ENCODE measurements at places on chromosomes 12 and 14.

DNA sequence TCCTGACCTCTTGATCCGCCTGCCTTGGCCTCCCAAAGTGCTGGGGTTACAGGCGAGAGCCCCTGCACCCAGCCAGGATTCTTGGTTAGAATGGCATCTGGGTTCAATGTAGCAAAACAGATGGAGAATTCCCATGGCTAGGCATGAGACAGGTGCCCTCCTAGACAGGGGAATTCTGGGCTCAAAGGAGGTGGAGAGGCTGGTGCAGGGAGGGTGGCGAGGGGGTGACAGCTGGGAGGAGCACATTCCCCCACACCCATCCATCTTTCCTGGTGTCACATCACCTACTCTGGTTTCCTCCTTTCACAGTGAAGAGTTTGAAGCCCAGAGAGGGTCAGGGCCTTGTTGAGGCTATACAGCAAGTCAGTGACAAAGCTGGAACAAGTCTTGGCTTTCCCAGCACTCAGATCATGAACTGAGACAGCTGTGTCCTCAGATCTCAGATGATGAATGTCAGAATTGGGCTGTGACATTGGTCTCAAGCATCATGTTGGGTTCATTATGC, 2.8 kb downstream of the SERPINA1 start:
- no peak for DNase-seq

DNA sequence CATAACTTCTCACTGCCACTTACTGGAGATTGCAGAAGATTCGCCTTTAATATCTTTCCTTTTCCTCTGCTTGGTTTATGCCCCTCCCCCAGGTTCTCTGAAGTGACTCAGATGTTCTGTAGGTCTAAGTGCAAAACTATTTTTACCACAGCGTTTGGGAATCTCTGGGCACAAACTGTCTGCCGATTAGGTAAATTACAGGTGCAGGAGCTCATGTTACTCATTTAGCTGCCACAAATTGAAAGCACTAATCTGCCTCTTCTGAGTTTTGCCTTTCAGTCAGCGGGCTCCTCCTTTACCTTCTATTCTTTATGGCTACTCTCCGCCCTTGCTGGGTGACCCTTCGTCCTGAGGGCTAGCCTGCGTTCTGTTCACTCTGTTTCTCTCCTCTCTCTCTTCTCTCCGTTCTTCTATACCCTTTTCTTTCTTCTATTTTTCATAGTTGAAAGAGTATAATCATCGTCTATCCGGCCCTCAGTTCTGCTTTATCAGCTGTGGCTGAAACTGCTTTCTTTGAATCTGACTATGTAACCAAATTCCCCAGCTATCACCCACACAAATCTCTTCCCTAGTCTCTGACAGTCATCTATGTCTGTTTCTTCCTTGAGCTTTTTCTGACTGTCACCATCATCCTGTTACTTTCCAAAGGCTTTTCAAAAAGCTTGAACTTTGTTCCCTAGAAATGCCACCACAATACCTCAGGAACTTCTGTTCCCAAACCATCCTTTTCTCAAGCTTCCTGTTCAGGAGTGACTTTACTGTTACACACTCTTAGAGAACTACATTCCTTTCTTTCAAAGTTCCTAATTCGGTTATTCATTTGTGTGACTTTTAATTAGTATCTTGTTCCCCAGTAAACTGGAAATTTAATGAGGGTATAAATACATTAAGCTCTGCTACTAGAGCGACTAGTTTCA, 4.3 kb upstream of the MYF6 start:
- no peak for DNase-seq

DNA sequence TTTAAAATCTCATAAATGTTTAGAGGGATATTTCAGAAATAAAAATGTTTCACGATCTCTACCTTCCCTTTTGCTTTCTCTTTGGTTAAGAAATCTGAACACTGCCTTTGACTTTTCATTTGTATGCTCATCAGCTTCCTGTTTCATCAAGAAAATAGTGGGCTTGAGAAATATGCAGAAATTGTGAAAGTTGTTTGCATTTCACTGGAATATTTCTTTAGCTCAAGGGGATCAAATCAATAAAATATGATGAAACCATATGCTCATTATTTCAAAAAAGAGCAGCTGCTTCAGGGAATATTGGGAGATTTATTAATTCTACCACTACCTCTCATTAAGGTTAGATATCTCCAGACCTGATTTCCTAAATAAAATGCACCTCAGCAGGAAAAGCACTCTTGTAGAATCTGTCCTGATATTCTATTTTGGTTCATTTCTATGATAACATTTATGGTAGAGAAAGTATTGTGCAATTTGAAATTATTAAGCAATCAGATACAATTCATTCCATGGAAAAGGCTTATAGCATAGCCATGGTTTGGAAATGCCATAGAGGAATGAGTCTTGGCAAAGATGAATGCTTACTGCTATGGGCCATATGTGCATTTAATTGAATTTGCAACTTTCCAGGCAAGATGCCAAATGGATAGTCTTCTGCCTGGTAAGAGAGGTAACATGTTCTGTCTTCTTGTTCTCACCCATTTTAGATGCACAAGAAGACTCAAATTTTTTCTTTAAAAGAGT, 212.6 kb upstream of the SLC16A7 start:
- no peak for DNase-seq

- peak; percentile 15 for DNase-seq
These were observed 169.0 kb downstream of the PRIMA1 start for GRCh38 chr14:93619176-93619793.

GRCh38 chr12:123859035-123859434, 96.9 kb downstream of the DNAH10 start:
- no peak for DNase-seq

DNA sequence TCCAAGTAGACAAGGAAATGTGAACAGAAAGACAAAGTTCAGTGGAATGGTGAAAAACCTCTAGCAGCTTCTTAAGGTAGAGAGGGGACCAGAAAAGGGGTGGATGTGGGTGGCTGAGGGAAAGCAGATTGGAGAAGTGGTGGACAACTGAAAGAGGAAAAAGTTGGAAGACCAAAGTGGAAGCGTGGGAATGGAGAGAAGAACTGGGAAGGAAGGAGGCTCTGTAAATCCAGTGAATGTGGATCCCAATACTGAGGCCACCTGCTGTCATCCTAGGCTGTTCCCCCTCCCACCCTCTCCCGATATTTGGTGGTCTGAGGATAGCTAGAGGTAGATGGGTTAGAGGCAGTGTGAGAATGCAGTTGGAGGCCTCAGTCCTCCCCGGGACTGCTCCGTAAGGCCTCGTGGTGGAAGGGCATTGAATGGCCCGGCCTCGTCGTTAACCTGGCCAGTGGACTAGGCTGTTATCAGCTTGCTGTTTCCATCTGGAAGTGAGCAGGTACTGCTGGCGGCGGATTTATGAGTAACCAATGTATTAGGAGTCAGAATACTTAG, 822 bp upstream of the POU6F1 start:
- no peak for DNase-seq

DNA sequence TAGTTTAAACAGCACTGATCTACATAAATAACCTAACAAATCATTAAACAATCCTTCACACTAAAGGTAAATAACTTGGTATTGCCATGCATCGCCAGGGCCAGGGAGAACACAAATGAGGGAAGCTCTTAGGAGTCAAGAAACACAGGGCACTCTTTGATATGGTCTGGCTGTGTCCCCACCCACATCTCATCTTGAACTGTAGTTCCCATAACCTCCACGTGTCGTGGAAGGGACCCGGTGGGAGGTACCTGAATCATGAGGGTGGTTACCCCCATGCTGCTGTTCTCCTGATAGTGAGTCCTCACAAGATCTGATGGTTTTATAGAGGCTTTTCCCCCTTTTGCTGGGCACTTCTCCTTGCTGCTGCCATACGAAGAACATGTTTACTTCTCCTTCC, 17.3 kb downstream of the TMEM132D start:
- DNase-seq: no peak

DNA sequence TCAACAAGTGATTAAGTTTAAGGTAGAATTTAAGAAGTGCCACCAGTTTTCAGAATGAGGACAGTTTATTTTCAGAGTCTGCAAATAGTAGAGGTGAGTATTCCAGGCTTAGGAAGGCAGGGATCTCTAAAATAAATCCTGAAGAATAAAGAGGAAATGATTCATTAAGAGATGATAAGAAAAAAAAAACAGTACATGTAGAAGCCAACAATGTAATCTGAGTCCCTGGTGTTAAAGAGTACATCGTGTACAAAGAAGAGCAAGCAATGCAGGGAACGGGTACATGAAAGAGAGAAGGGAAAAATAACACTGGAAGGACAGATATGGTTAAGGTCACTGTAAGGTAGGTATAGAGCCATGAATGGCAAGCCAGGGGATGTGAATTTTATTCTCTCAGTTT, 95.2 kb upstream of the FOXG1 start:
- no peak for DNase-seq

- DNase-seq: no peak
These were observed 29.3 kb upstream of the ATF1 start for GRCh38 chr12:50734409-50735263.

GRCh38 chr12:82788594-82788993, 101.9 kb downstream of the TMTC2 start:
- no peak for DNase-seq

- no peak for DNase-seq
These were observed 34.8 kb upstream of the CD9 start for GRCh38 chr12:6165395-6165794.

DNA sequence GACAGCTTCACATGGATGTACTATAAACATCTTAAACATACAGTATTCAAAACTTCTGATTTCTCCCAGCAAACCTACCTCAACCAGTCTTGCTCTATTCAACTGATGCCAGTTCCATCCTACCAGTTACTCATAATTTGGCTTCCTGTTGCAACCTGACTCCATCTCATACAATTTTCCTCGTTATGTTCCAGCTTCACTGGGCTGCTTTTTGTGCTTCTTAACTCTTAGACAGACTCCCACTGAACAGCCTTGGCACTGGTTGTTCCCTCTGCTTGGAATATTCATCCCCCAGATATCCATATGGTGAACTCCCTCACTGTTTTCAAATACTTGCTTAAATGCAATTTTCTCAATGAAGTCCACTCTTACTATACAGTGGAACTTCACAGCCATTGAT, 249.2 kb downstream of the AEBP2 start:
- no peak for DNase-seq

- no peak for DNase-seq
These were observed 702.7 kb downstream of the MED13L start for GRCh38 chr12:115574826-115575225.

GRCh38 chr14:44297437-44297836, 209.6 kb downstream of the FSCB start:
- DNase-seq: no peak

GRCh38 chr12:120847814-120848213, 56.3 kb downstream of the SPPL3 start:
- DNase-seq: peak; percentile 46

DNA sequence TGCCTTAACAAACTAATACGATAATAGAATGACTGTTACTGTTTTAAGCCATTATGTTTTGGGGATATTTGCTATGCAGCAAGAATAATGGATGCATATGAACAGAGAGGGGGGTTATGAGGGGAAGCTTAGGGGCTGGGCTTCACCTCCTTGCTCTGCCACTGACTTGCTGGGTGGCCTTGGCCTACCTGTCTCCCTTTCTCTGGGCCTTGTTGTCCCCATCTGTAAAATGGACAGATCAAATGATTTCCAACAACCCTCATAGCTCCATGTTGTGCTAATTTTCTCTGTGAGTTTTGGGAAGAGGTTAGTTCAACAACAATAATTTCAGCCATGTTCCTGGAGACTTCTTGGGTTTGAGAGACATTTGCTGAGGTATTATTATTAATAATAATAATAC, 119.6 kb downstream of the VRK1 start:
- no peak for DNase-seq

GRCh38 chr14:76007852-76008251, 22.3 kb downstream of the IFT43 start:
- no peak for DNase-seq

DNA sequence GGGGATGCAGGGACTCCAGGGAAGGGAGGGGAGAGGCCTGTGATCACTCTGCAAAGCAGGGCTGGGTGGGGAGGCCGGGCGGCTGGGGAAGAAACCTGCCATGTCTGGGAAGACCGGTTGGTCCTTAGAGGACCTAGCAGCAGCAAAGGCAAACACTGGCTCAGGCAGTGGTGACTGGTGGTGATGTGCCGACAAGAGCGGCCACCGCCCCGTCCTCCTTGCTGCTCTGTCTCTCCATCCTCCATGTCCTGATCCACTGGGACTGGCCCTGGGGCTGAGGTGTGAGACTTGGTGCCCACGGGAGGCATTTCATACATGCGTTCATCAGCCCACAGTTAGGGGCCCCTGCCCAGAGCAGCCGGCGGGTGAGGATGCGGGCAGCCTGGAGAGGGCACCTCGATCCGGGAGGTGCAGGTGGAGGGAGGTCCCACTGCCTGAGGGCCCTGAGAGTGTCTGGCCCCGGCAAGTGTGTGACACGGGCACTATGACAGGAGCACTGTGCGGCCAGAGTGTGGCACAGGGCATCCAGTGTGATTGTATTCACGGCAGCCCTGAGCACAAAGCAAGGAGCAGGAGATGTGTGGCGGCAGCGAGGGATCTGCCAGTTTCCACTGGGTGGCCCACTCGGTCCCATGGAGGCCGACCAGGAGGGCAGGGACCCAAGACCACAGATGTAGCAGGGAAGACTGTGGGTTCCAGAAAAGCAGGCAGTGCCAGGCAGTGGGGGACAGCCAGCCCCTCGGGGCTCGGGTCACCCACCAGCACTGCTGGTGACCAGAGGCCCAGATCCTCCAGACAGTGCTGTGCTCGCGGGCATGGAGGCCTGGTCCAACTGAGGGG, 13.9 kb downstream of the ANKRD9 start:
- no peak for DNase-seq

DNA sequence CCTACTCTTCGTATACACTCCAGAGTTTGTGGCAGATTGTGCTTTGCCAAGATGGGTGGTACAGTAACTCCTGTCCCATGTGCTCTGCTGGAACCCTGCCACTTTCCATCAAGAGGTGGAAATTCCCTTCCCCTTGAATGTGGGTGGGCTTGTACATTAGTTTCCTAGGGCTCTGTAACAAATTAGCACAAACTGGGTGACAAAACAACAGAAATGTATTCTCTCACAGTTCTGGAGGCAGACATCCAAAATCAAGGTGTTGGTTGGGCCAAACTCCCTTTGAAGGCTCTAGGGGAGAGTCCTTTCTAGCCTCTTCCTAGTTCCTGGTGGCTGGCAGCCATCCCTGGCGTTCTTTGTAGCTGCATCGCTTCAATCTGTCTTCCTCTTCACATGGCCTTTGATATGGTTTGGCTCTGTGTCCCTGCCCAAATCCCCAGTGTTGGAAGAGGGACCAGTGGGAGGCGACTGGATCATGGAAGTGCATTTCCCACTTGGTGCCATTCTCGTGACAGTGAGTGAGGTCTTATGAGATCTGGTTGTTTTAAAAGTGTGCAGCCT, 117.5 kb downstream of the VRK1 start:
- no peak for DNase-seq

GRCh38 chr12:132638541-132639408, 20.2 kb downstream of the P2RX2 start:
- DNase-seq: no peak

DNA sequence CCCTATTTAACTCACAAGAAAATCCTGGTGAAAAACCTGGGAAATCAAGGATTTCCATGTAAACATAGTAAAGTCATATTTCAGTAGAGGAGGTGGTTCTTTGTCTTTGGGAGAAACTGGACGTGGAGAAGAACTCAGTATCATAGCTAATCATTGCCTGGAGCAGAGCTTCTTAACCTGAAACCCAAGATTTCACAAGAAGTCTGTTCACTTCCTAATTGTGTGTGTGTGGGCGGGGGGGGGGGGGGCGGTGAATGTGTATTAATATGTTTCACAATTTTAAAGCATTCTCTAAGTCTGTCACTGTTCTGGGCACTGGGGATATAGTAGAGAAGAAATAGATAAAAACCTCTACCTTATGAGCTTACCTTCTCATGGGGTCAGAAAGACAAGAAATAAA, 96.7 kb upstream of the PPP4R3A start:
- no peak for DNase-seq

- no peak for DNase-seq
These were observed 1.5 kb upstream of the OTX2 start for GRCh38 chr14:56811593-56812363.
